ENCODE measurements at places on chromosomes 11 and 22.
A peak's percentile ranks its signal among the peaks of the same experiment; 100 is the strongest.

GRCh38 chr11:14248580-14248981, 110.4 kb downstream of the RRAS2 start:
- DNase-seq = peak; percentile 16

DNA sequence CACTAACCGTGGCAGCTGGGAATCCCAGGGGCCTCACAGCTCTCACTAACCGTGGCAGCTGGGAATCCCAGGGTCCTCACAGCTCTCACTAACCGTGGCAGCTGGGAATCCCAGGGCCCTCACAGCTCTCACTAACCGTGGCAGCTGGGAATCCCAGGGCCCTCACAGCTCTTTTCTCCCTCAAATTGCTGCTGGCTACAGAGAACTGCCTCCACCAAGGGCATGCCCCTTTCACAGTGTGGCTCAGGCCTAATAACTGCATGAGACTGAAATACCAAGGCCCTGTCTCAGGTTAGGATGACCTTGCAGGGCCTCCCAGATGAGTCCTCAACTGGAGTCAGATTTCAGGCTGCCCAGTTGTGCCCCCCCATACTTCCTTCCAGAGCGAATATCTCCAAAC, 35.1 kb upstream of the GGTLC2 start:
- no peak for DNase-seq

- DNase-seq = peak; percentile 76
These were observed at the start of gene CD6 for GRCh38 chr11:60971520-60971919. TSS of gene CD6 (plus strand) at chr11:60971680. CDS start at chr11:60971866, 186 bp downstream.

DNA sequence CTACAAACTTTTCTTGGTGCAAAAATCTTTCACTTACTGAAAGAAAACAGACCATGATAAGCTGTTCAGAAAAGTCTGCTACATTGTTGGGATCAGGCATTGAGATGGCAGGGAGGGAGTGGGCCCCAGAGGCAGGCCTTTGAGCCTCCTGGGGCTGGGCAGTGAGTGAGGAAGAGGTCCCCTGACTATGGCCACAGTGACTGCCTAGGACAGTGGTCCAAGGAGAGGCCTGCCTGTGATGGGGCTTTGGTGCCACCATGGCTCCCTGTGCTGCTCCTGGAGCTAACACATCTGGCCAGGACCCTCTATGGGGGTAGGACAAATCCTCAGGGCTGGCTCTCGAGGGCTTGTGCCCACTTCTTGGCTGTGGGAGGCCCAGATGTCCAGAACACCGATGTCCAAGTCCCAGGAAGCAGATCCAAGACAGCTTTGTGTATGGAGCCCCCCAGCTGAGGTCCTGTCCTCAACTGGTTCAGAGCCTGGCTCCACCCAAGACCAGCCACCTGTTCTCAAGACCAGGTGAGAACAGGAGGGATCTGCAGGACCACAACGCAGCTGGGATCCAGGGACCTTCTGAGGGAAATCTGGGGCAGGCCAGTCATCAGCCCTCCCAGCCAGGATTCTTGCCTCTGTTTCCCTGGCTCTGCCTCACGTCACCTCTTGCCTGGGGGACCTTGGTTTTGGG, 36.9 kb downstream of the PPM1F start:
- no peak for DNase-seq

- DNase-seq = no peak
These were observed 218.4 kb upstream of the ZBED5 start for GRCh38 chr11:11076276-11076675.

- DNase-seq = no peak
These were observed 11.2 kb downstream of the PEX26 start for GRCh38 chr22:18088825-18089568.

- DNase-seq = no peak
These were observed 9.8 kb upstream of the CECR2 start for GRCh38 chr22:17359501-17359900.

DNA sequence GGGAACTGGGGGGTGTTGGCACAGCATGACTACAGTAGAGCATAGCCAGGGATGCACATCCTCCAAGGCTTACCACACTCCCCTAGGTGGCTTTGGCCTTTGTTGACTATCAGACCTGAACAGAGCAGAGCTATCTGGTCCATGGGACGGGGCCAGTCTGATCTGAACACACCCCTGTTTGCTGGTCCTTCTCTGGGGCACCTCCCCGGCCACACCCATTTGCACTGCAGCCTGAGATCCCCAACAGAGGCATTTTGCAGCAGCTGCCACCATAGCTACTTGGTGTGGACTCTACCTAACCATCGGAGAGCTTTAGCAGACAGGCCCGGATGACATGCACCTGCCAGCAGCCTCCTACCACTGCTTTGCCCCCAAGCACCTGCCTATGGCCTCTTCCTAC, 75.8 kb upstream of the NOX4 start:
- DNase-seq = no peak

GRCh38 chr11:101914738-101915426, at the start of gene CEP126:
TSS of gene CEP126 (plus strand) at chr11:101915010. CDS start at chr11:101915285, 275 bp downstream.
- peak; percentile 92 for DNase-seq

GRCh38 chr22:50507421-50507990, at the start of gene LMF2:
TSS of gene LMF2 (minus strand) at chr22:50507702. CDS start at chr22:50507675, 27 bp downstream.
- peak; percentile 83 for DNase-seq

GRCh38 chr22:27175974-27176373, 518.6 kb downstream of the MIAT start:
- DNase-seq = no peak

DNA sequence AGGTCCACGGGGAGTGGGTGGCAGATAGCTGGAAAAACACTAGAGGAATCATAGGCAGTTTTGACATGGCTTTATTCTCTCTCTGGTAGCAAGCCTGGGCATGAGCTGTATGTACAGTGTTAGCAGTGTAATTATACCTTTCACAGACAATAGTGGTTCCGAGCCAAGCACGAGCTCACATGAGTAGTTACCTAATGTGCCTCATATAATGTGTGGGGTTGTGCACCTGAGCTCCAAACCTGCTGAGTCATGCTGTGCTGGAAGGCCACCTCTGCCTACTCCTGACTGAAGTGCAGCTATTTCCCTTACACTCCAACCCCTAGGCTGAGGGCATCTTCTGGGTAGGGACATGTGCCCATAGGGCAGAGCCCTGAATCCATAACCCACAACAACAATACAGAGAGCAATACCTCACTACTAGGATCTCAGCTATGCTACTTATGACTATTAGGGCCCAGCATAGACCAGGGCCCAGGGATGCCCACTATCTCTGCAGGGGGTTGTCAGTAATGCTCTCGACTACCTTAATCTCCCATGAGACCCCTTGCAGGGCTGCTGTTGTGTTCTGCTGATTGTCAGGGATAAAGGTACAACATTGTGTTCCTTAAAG, 432.1 kb downstream of the DYNC2H1 start:
- DNase-seq = no peak

DNA sequence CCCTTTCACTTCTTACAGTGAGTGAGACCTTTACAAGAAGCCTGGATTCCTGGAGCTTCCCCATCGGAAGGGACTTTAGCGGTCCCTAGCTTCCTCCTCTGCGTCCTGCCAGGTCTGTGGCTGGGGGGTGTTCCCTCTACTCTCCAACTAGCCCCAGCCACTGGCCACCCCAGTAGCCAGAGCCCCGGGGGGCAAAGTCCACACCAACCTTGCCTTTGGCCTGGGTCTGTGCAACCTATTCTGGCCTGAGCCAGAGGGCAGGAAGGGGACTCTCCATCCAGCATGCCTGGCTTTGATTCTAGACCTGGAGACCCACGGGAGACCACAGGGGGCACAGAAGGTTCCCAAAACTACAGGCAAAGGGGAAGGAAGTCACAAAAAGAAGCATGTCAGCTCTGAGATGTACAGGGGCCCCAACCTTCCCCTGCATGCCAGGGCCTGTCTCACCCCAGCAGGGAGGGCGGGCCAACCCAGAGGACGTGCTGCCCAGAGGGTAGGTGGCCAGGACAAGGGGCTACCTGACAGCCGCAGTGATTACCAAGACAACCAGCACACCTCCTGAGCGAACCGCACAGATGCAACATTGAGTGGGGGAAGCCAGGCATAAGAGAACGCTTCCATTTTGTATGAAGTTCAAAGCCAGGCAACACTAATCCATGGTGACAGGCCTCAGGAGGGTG, 52.4 kb downstream of the DSCAML1 start:
- DNase-seq = no peak

DNA sequence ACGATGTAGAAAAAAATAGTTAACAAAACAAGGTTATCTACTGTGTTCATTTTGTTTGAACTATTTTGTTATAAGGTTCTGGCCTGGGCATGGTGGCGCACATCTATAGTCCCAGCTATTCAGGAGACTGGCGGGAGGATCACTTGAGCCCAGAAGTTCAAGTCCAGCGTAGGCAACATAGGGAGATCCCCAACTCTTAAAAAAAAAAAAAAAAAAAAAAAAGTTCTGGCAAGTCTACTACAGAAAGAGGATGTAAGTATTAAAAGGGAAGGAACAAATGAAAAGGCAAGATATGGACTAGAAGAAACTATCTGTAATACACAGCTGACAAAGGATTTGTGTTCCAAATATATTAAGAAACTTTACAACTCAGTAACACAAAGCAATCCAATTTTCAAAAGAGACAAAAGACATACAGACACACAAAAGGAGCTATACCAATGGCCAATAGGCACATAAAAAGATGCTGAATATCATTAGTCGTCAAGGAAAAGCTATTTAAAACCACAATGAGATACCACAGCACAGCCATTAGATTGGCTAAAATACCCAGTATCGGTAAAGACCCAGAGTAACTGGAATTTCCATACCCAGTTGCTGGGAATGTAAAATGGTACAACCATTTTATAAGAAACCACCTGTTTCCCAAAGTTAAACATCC, 27.4 kb downstream of the RRAS2 start:
- DNase-seq = no peak

- DNase-seq = no peak
These were observed 8.9 kb upstream of the FXYD2 start for GRCh38 chr11:117833401-117833891.
